ENCODE measurements at places on chromosomes 1 and 21.

GRCh38 chr1:12556368-12556930 is 61.6 kb downstream of the DHRS3 start:
- peak; percentile 33 for DNase-seq

DNA sequence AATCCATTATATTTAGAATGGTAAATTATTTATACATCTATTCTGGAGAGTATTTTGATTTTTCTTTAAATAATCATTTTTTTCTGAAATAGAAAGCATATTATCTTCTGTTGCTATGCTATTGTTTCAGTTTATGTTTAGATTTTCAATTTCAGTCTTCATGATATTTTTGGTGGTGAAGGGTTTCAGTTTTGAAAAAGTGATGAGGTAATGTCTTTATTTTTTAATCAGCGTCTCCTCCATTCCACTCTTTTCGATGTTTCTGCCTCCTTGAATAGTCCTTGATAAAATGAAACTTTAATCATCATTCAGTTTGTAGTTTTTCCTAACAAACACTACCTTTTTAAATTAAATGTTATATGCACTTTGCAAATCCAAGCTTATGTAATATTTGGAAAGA is 428.6 kb downstream of the PTPRC start:
- no peak for DNase-seq

DNA sequence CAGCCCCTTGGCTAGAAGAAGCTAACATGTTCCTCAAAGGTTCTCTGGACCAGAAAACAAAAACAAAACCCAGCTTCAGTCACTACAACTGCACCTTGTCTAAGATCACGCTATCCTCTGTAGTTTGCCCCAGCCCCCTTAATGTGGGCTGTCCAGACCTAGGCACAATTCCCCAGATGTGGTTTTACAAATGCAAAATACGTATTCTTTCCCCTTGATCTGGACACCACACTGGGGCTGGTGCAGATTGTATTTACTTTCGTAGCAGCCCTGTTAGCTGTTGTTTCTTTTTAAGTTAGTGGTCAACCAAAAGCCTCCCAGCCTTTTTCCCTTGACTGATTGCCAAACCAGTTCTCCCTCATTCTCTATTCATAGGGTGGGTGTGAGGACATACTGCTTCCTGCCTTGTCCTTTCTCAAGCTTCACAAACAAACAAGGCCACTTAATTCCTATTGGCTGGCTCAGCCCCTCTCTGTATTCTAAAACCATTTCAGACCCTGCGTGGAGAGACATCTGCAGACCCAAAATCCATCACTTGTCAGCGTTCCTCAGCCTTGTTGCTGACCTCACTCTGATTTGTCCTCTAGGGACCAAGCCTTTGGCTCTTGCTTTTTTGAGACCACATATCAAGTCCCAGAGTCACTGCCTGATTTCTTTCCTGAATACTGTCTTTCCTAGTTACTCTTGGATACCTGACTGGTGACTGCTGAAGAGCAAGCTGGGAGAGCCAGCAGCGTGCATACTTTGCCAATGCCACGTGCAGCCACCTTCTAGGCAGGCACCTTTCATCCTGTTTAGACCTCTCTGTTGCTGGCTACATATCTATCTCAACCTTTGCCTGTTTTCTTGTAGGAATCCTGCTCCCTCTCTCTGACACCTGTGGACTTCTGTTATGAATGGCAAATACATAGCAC is 96.4 kb upstream of the RAB3GAP2 start:
- peak; percentile 35 for DNase-seq

- DNase-seq, result no peak
Measured at GRCh38 chr1:98280049-98280448, 359.2 kb upstream of the DPYD start.

GRCh38 chr1:1625404-1625775 is 6.6 kb upstream of the MMP23B start:
- DNase-seq, result no peak

GRCh38 chr1:9600861-9601834 is 12.4 kb downstream of the TMEM201 start:
- no peak for DNase-seq

GRCh38 chr1:70891051-70891843 is 156.4 kb downstream of the PTGER3 start:
- DNase-seq, result no peak

- DNase-seq, result no peak
Measured at GRCh38 chr1:2347896-2348295, 43.5 kb downstream of the MORN1 start.

- DNase-seq, result peak; percentile 82
Measured at GRCh38 chr1:201559679-201560162, 20.8 kb downstream of the NAV1 start.

- DNase-seq, result no peak
Measured at GRCh38 chr21:41973861-41974751, 20.3 kb upstream of the C2CD2 start.

DNA sequence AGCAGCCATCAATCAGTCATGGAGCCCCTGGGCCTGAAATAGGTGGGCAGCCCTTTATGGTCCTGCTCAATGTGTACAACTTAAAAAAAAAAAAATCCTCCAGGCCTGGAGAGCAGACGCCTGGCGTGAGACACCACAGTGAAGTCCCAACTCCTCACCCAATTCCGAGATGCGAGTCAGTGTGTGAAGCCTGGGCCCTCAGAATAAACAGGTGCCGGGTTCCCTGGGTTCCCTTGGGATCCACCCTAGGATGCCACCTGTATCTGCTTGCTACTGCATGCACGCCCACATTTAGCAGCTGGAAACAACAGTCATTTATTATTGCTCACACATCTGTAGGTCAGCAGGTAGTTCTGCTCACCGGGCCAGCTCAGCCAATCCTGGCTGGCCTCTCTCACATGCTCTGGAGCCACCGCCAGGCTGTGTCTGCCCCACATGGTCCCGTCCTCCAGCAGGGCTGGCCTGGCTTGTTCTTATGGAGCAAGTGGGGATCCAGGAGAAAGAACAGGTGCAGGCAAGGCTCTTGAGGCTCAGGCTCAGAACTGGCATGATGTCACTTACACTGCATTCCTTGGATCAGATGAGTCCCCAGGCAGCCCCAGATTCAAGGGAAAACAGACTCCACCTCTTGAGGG is 172.7 kb downstream of the NPHP4 start:
- no peak for DNase-seq

GRCh38 chr1:16367258-16367967 is 371 bp downstream of the SZRD1 start:
- DNase-seq, result peak; percentile 78

DNA sequence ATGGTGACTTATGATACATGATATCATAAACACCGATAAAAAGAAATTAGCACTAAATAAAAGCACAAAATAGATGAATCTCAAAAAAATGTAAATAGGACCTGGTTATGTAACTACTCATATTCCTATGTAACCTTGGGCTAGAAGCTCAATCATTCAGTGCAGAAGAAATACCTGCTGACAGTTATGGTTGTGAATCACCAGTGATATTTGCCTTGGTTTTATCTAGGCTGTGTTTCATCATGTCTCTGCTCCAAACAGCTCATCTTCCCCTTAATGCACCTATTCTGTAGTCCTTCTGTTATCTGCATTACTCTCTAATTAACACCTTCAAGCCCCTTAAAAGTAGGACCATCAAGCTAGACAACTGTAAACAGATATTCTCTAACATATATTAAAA is 16.3 kb upstream of the PIGC start:
- no peak for DNase-seq

DNA sequence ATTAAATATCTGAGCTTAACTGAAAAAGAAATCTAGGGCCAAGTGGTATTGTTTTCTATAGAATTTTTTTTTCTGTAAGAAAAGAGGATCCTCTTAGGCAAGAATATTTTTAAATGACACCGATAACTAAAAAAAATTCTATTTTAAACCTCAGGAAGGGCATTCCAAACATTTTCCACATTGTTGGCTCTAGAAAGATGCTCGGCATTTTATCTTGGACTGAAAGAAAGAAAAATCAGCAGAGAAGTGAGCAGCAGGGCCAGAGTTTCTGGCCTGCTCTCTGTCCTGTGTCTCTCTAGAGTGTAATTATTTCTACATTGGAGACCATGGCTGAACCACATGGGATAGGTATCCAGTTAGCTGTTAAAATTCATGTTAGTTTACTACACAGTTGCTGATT is 192.5 kb upstream of the GREM2 start:
- no peak for DNase-seq

DNA sequence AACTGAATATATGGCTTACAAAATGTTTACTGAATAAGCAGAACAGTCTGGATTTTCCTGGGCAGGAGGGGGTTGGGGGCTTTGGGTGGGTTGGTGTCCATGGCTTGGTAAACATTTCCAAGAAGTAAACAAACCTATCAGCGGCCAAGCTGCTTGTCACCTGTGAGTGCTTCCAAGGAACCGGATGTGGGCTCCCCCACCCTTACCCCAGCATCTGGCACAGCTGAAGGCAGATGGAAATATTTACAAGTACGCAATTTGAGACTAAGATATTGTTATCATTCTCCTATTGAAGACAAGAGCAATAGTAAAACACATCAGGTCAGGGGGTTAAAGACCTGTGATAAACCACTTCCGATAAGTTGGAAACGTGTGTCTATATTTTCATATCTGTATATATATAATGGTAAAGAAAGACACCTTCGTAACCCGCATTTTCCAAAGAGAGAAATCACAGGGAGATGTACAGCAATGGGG is at the start of gene CLCA1:
Gene CLCA1 (plus strand): TSS at position 427 of the 477 bp plus-strand sequence. CDS start 45 bp downstream, at position 472.
- no peak for DNase-seq

GRCh38 chr1:156841295-156841855 is 17.5 kb downstream of the INSRR start:
- DNase-seq, result no peak

GRCh38 chr1:32099426-32099825 is 8.4 kb upstream of the KPNA6 start:
- DNase-seq, result no peak

GRCh38 chr1:199762572-199762971 is 264.9 kb upstream of the NR5A2 start:
- no peak for DNase-seq

DNA sequence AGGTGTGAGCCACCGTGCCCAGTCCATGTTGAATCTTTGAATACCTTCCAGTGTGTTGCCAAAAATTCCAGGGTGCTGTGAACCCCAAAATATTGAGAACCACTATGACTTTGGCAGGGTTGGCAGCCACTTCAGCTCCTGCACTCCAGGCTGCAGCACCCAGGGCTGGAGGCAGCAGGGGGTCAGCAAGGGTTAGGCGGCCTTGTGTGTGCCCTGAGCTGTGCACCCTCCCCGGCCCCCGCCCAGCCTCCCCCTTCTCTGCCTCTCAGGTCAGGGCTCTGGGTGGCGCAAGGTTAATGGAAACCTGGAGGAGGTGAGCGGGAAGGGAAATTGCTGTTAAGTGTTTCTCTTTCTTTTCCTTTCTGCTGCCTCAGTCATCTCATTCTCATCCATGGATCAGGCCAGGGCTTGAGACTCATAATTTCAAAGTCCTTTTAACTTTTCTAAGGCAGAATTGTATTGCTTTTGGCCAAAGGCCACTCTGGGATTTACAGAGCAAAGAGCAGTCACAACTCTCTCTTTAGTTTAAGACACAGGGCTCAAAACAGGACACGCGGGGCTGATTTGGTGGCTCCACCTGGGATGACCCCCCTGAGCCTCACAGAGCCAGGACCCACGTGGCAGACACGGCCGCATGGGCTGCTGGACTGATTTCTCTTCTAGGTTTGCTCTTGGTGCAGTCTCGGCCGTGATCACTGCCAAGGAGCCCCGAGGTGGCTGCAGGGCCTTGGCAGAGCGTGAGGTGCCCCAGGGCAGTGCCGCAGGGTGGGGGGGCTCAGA is 212.3 kb downstream of the PTPRU start:
- DNase-seq, result no peak

DNA sequence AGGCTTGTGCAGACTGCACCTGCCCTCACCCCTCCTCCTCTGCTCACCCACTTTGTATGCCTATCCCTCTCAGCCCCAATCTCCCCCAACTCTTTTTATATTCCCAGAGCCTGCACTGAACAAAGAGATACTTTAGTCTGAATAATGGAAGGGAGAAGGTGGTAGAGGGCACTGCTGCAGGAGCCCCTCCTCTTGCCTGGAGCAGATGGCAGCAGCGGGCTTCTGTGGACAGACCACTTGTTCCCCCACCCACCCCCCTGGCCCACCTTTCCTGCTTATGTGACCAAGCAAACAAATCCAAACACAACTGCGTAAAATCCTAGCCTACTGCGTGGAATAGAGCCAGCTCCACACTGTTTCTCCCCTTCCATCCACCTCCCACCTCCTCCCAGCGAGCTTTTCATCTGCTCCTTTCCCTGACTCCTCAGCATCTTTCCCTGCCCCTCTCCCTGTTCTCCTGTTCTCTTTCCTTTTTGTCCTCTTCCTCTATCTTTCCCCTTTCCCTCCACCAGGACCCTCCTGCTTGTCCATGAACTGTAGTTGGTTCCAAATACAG is 27.5 kb downstream of the RGS8 start:
- no peak for DNase-seq

- no peak for DNase-seq
Measured at GRCh38 chr1:193417403-193417802, 231.0 kb upstream of the B3GALT2 start.

- DNase-seq, result no peak
Measured at GRCh38 chr1:174815036-174815435, 184.7 kb upstream of the CACYBP start.

GRCh38 chr1:161730050-161730564 is 8.8 kb downstream of the FCRLB start:
- no peak for DNase-seq

DNA sequence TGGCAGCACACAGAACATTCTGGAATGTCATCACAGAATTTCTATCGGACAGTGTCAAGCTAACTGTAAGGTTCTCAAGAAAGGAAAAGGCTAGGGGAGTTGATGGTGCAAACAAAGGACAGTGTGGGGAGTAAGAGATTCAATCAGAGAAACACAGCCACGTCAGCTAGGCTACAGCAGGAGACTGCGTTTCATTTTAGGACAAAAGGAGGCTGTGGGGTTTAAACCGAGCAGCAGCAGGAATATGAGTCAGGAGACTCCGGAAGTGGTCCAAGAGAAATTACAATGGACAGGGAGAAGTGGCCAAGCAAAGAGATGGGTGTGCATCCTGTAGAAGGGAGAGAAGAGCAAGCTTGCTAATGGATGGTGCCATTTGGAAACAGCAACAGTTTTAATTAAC is 37.4 kb upstream of the C1orf198 start:
- DNase-seq, result no peak
